ENCODE measurements at places on chromosomes 7 and 10.

DNA sequence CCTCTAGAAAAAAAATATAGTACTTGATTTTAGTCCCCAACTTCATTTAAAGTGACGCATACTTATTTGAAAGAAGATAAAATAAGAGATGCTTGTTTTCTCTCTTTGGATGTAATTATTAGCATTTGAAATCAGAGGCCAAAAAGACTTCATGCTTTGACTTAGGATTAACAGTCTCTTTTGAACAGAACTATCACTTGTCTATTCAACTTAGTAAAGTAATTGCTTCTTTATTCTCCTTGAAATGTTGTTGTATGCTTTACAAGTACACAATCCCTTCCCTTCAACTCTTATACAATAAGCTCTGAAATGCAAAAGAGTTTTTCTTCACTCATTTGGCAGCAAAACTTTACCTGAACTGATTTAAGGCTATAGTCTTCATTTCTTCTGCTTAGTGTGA is 80.8 kb downstream of the HIBADH start:
- no peak for DNase-seq

GRCh38 chr10:78764846-78765430 is 303.8 kb upstream of the ZMIZ1 start:
- no peak for DNase-seq

- no peak for DNase-seq
Observed at GRCh38 chr7:158494643-158495042, 93.0 kb downstream of the PTPRN2 start.

DNA sequence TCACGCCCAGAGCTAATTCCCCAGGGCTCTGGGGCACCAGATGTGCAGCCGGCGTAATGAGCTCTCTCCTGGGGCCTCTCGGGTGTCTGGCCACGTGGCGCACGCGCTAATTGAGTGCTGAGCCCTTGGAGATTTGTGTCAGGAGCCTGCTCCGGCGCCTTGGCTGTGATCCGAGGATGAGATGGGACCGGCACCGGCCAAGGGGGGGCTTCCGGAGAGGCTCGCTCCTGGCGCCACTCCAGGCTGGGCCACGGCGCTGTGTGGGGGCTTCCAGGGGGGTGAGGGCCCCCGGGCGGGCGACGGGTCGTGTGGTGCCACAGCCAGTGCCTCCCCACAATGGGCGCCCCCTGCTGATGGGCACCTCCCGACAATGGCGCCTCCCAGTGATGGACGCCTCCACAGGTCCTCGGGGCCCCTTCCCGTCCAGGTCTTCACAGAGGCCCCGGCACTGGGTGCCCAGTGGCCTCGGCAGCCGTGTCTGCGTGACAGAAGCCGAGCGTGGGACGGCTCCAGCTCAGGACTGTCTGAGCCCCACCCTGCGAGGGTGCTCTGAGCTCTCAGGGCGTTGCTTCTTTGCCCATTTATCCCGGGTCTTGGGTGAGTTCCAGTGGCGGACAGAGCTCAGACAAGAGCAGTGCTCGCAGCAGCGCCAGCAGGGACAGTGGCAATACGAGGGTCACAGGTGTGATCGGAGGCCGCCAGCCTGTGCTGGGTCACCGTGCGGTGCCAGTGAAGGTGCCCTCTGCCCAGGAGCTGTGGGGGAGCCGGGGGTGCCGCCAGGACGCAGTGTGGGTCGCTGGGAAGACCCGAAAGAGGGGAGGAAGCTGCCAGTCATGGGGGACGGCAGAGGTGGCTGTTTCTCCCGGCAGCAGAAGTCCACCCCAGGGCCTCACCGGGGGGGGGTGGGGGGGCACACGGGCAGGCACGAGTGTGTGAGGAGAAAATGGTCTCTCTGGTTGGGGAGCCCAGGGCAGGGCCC is 8.2 kb upstream of the NKX6-2 start:
- no peak for DNase-seq

GRCh38 chr10:33227489-33227888 is 107.0 kb downstream of the NRP1 start:
- no peak for DNase-seq

DNA sequence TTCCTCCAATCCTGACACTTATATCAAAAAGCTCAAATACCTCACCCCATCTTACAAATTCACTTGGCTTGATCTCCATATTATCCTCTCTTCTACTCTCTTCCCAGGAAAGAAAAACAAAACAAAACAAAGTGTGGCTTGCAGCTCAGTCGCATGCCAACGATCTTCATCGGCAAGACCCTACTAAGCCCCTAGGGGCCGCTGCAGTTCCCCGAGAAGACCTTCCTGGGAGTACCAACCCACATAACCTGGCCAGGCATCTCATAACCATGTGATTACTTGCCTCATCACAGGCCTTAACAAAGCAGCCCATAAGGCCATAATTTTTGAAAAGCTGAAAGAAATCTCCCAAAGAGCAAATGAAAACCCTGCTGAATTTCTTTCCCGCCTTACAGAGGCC is 103.7 kb downstream of the ZNF92 start:
- no peak for DNase-seq
